ENCODE measurements at places on chromosomes 5 and 9.
A peak's percentile ranks its signal among the peaks of the same experiment; 100 is the strongest.

- DNase-seq: no peak
These were observed 82.2 kb downstream of the CACNA1B start for GRCh38 chr9:137959641-137960411.

DNA sequence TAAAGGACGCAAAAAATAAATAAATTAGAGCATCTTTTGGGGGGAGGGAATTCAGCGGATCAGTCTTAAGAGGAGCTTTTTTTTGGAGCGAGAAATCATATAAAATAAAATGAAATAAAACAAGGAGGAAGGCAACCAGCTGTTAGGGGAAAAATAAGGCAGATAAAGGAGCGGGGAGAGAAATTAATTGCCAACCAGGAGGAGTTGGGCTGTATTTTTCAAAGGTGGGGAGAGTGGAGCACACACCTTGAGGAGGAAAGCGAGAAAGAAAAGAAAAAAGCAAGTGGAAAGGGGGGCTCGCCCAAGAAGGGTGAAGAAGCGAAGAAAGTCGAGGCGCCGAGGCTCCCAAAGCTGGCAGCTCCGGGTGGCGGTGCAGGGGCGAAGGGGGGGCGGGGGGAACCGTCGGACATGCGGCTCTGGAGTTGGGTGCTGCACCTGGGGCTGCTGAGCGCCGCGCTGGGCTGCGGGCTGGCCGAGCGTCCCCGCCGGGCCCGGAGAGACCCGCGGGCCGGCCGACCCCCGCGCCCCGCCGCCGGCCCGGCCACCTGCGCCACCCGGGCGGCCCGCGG lies at the start of gene PAPPA:
PAPPA (plus strand) TSS at position 27 of the 569 bp plus-strand sequence; CDS start at position 409, 382 bp downstream.
- no peak for DNase-seq

DNA sequence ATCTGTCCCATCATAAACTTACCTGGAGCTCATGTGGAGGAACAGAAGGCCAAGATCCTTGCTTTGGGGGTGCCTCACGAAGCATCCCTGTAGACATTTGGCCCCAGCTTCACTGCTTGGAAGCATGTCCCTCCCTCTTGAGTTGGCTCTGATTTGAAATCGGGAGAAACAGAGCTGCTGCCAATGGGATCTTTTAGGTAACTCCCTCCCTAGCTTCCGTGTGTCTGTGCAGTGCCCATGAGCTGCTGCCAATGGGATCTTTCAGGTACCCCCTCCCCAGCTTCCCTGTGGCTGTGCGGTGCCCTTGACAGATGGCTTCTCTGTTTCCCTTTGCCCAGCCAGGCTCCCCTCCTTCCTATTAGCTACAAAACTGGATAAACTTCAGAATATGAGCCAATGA lies 178.0 kb downstream of the NR3C1 start:
- no peak for DNase-seq

DNA sequence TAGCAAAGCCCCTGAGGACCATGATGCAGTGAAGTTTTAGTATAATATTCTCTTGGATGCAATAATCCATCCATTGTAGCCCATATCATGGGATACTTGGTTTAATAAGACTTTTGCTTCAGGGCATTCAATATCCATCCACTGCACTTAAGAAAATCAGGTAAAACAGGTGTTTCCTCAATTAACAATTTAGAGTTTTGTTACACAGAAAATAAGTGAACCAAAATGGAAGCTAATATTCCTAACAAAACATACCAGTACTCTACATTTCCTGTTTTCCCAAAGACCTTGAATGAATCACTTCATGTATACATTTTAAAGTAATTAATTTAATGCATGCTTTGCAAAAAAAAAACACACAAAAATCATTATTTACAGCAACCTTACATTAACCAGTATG lies 305.6 kb downstream of the NR2F1-AS1 start:
- no peak for DNase-seq

DNA sequence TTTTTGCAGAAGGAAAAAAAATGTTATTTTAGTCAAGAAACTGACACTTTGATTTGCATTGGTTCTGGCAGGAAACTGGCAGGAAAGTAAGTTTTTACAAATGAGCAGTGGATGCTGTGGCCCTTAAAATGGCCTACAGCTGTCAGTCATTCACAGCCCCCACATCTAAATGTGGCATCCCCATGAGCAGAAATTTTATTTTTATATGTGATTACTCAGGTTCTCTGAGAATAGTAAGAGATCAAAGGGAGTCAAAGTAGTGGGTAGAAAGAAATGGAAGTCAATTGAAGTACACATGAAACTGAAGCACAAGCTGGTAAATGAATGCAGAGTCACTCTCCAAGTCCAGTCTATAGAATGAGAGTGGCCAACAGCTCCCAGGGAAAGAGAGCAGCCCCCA lies 80.3 kb downstream of the ENC1 start:
- DNase-seq: no peak

- no peak for DNase-seq
These were observed 1196.1 kb upstream of the CDH9 start for GRCh38 chr5:28234356-28234968.

- no peak for DNase-seq
These were observed 68.6 kb upstream of the LRRTM2 start for GRCh38 chr5:138943599-138944173.

DNA sequence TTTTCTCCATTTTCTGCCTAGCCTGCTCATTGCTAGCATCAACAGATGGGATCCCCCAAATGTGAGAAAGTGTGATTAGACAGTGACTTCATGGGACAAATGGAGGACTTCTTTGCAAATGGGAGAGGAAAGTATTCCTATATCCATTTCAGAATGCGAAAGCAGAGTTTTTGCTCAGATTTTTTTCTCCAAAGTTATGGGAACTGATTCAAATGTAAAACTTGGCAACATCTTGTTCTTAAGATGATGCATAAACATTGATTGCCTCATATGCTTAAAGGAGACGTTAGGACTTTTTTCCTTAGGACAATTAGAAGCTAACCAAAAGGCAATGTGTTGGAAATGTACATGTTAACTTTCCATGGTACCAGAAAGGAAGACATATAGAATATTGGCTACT lies 704.3 kb upstream of the ZNF608 start:
- DNase-seq: no peak

GRCh38 chr5:72522607-72523006 lies 15.4 kb upstream of the ZNF366 start:
- no peak for DNase-seq

- no peak for DNase-seq
These were observed 121.6 kb downstream of the MEF2C start for GRCh38 chr5:88761269-88761850.

DNA sequence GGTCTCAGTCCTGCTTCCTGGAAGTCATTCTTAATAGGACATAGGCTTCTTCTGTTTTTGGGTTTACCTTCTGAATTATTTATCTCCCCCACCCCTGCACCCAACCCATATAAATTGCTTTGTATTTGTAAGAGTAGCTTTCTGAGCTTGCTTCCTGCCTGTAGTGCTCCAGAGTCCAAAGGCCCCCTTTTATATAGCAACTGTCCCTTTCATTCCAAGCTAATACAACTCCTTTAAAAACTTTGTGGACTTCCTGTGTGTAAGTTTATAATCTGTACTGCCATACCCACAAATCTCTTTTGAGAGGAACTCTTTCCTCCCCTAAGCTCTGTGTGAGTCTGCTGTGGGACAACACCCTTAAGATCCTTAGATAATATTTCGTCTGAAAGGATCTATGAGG lies 7.8 kb downstream of the JAK2 start:
- DNase-seq: no peak

DNA sequence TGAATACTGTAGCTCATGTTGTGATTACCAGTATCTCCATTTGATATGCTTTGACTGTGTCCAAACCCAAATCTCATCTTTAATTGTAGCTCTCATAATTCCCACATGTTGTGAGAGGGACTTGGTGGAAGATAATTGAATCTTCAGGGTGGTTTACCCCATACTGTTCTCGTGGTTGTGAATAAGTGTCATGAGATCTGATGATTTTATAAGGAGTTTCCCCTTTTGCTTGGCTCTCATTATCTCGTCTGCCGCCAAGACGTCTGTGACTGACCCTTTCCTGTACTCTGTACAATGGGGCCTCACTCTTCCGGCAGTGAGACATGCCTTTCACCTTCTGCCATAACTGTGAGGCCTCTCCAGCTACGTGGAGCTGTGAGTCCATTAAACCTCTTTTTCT lies 59.3 kb downstream of the TRIO start:
- no peak for DNase-seq

- DNase-seq: no peak
These were observed 980.2 kb downstream of the EFNA5 start for GRCh38 chr5:106690585-106690984.

DNA sequence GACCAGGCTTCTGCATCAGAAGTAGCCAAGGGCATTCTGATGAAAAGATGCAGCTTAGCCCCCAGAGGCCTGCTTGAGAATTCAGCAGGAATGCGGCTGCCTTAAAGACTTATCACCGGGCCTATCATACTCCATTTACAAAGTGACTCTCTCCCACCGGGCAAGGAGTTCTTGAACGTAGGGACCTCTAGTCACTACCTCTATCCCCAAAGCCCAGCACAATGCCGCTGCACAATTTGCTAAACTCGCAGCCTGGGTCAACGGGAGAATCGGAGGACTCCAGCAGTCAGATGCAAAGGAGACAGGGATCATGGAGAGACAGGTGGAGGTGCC lies 661 bp downstream of the PDCL start:
- DNase-seq: no peak

- no peak for DNase-seq
These were observed 111.8 kb upstream of the FCN2 start for GRCh38 chr9:134768709-134769351.

GRCh38 chr5:355379-355935 lies 33.9 kb downstream of the AHRR start:
- DNase-seq: peak; percentile 6

DNA sequence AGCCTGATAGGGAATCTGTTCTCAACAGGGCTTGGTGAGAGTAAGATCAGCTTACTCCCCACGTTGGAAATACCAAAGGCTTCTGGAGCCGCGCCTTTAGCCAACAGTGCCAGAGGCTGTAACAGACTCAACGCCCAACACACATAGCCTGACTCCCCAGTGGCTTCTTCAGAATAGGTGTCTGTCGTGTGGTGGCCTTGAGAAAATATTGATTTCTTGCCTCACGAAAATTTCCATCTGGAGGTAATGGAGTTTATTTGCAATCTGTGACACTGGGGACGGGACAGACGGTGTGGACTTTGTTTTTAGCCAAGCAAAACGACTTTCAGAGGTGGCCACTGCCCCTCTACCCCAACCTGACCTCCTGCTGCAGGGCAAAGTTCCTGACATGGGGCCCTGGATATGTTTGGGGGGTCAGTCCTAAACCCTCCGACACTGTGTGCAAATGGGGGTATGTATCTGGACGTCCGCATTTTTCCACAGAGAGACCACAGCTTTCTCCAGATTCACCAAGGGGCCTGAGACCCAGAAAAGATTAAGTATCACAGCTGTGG lies 189.3 kb downstream of the CDK5RAP2 start:
- DNase-seq: no peak

DNA sequence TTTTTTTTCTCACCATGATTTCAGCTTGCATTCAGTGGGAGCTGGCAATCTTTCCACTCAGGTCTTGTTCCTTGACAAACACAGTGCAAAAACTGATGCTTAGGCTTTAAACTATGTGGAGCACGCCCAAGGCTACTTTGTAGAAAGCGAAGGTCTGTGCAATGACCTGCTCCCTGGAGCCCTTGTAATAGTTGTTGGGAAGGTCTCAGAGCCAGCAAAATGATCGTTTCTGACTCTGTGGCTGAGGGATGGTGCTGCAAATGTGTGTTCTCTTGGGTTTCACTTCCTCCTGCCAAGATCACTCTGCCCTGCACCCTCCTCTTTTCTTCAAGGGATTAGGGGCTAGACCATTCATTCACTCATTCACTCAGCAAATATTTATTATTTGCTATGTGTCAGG lies 249.7 kb upstream of the MAP3K1 start:
- DNase-seq: no peak

DNA sequence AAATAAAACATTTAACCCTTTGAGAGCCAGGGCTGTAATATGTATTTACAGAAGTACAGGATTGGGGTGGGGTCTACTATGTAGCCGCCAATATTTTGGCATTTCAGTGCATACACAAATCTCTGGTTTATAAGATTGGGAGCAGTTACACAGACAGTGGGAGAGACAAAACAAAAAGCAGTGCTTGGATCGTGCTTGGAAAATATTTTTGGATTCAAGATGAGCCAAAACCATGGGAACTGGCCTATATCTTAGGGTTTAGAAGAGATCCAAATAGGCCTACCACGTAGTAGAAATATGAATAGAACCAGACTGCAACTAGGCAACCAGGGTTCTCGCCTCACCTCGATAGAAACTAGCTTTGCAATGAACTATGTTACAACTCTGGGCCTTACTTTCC lies 169.6 kb downstream of the SLC12A2 start:
- DNase-seq: no peak

- no peak for DNase-seq
These were observed 119.4 kb upstream of the ACO1 start for GRCh38 chr9:32265037-32265436.

- DNase-seq: no peak
These were observed 11.4 kb upstream of the DNAH5 start for GRCh38 chr5:13955896-13956295.

DNA sequence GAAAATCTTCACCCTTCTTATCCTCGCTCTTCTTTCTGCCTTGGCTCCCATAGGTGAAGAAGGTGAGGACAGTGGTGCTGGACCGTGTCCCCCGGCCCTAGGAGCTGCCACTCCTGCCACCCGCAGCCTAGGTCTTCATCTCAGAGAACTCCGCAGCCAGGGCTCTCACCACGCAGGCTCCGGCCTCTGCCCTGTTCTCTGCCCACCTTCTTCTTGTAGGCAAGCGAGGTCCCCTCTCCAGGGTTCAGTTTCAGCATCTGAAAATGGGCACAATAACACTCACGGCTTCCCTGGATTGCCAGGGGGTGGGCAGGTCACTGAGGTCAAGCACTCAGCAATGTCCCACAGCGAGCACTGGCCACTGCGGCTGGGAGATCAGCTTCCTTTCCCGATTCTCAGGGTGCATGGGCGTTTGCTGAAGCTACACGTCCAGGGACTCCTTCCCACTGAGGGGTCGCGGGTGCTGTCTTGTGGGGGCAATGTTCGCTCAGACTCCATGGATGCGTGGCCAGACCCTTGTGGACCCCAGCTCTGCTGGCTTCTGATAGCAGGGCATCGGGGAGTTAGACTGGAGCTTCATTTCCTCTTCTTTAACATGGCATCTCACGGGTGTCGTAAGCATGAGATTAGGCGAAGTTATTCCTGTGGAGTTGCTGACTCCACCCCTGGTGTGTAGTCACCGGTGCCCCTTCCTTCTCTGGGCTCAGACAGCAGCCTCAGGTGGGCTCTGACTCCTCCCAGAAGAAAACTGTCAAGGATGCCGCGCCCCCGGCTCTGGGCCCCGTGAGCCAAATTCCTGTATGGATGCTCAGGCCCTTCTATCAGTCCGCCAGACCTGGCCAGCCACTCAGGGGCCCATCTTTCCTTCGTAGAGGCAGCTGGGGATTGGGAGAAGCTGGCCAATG lies 145.1 kb upstream of the IRX2 start:
- no peak for DNase-seq

- DNase-seq: peak; percentile 35
These were observed 5.3 kb downstream of the PRELID2 start for GRCh38 chr5:145829708-145830361.

- DNase-seq: no peak
These were observed 59.5 kb downstream of the NUDT12 start for GRCh38 chr5:103503066-103503465.

All from mucosa of gallbladder (tissue), 1 donor.